ENCODE measurements at places on chromosomes 13 and 19.

DNA sequence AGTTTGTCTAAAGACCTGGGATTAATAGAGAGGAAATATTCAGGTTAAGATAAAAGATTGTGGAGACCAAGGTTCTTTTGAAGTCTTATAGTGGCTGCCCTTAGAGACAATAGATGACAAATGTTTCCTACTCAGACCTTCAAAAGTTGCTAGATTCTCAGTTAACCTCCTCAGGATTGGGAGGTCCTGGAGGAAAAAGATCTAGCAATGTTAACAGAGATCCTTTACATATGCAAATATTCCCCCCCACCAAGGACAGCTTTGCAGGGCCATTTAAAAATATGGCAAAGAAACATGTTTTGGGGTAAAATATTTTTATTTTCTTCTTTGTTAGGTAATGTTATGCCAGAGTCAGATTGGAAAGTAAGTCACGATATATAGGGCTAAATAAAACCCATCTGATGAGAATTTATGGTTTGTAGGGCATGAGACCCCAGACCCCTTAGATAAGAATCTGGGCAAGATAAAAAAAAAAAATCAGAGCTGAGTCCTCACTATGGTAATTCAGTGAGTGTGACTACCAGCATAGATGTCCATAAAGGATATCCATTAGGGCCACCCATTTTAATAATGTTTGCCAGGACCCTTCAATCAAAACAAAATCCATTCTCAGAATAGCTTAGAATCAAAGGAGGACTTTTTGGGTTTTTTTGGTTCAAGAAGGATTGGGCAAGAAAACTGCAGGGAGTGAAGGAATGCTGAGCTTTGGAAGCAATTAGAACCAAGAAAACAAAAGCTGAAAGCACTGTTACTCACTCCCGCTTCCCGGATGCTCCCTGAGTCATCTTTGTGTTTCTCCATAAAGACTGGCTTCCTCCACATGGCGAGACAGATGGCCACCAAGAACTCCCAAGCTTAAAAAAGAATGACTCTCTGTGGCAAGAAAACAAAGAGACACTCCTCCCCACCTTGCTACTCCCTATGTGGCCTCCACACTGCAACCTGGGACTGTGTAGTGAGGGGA, 28.2 kb downstream of the VSTM1 start:
- peak; percentile 50 for DNase-seq

DNA sequence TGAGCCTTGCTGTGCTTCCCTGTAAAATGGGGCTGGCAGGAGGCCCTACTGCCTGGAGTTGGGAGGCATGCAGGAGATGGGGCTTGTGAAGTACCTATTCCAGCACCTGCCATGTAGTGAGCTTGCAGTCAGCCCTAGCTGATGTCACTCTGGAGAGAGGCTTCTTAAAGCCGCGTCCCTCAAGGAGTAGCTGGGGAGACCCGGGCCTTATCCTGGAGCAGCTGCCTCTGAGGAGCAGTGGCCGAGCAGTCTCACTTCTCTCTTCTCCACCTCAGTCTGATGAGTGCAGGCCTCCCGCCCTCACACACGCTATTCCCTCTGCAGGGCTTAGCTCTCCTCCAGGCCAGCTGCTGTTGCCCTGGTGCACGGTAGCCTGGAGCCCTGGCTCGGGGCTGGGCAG, 18.0 kb downstream of the CLASRP start:
- no peak for DNase-seq

GRCh38 chr13:19993024-19993423, 34.5 kb downstream of the ZMYM2 start:
- DNase-seq: no peak

DNA sequence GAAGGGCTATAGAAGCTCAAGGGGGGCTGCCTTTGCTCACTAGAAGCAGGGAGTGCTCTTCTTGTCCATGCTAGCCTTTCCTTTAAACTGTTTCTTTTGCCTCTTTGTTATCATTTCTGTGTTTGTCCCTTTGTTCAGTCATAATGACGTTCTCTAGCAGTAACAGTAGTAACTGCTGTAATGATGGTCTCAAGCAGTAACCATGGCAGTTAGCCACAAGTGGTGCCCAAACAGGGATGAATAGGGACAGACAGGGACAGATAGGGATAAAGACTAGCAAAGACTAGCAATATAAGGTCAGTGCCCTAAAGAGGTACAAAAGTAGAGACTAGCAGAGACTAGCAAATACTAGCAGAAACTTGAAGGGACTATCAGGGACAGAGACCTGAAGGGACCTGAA, 869.0 kb upstream of the PRR20A start:
- DNase-seq: no peak

DNA sequence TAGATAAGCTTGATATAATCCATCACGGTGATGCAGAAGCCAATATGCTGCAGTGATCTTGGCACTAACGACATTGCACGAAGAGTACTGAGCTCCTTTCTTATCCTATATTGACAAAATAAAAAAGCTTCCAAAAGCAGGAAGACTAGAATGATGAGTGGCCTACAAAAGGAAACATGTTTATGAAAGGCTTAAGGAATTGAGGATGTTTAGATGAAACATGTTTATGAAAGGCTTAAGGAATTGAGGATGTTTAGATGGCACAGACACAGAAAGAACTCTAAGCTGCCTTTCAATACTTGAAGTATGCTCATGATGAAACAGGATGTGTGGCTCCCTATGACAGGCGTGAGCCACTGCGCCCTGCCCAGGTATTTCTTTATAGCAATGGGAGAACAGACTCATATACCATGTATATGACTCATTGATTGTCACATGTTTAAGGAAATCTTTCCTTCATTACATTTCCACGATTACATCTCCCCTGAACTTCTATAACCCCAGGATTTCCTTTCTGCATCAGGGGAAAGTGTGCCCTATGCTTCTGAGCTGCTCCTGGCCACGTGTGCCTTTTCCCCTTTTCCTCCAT, 690.8 kb upstream of the ARGLU1 start:
- peak; percentile 78 for DNase-seq
